ENCODE measurements at places on chromosomes 1 and 21.

DNA sequence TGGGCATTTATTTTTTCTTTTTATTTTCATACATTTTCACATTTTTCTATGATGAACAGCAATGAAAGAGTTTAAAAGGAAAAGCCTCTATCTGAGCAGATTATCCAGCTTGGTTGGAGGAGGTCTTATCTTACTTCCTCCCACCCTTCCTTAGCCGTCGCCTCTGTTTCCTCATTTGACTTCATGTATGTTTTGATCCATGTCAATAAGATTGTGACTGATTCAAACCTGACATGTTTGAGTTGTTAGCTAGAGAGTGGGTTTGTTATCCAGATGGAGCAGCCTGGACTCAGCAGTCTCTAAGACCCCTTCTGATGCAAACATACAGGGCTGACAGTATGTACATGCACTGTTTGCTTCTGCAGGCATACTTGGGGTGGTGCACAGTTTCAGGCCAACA, 31.2 kb downstream of the MACO1 start:
- no peak for DNase-seq

- DNase-seq: no peak
These were observed 188.5 kb downstream of the GRIK3 start for GRCh38 chr1:36845802-36846201.

GRCh38 chr1:24735509-24736375, 9.5 kb upstream of the CLIC4 start:
- DNase-seq: no peak

DNA sequence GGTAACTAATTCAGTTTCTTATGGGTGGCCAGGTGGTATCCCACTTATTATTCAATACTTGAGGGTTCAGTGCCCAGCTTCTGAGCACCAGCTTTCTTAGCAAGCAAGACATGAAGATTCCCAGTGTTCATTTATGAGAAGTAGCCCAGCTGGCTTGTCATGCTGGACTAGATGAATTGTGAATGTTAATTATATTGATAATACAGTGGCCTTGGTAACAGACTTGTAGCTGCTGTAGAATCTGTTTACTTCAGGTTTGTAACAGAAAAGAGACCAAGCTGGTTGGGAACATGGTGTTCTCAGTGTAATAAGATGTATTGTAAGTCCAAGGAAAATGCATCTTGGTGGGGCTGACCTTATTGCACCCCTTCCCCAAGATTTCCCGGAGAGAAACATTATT, 10.1 kb downstream of the AHCYL1 start:
- no peak for DNase-seq

- DNase-seq: no peak
These were observed 1.4 kb downstream of the EIF4G3 start for GRCh38 chr1:21175324-21175669.

- no peak for DNase-seq
These were observed 4.0 kb downstream of the CD247 start for GRCh38 chr1:167514288-167514687.

- no peak for DNase-seq
These were observed 60.4 kb downstream of the LAMC2 start for GRCh38 chr1:183246436-183246835.

DNA sequence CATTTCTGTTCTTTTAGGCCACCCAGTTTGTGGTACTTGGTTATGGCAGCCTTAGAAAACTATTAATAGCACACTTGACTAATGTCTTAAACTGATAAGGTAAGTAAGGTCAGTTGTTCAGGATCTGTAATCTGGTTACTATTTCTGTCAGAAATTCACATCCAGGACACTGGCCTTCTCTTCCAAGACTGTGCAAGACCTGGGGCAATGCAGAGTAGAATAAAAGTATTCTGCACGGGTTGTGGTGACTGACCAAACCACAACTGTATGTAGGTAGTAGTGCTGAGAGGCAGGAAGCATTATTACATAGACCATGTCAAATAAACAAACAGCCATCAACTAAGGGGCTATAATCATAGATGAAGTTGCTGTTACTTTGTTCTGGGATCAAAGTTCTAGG, 46.7 kb downstream of the WARS2 start:
- DNase-seq: no peak

- DNase-seq: no peak
These were observed 58.1 kb upstream of the GCLM start for GRCh38 chr1:93967306-93967705.

DNA sequence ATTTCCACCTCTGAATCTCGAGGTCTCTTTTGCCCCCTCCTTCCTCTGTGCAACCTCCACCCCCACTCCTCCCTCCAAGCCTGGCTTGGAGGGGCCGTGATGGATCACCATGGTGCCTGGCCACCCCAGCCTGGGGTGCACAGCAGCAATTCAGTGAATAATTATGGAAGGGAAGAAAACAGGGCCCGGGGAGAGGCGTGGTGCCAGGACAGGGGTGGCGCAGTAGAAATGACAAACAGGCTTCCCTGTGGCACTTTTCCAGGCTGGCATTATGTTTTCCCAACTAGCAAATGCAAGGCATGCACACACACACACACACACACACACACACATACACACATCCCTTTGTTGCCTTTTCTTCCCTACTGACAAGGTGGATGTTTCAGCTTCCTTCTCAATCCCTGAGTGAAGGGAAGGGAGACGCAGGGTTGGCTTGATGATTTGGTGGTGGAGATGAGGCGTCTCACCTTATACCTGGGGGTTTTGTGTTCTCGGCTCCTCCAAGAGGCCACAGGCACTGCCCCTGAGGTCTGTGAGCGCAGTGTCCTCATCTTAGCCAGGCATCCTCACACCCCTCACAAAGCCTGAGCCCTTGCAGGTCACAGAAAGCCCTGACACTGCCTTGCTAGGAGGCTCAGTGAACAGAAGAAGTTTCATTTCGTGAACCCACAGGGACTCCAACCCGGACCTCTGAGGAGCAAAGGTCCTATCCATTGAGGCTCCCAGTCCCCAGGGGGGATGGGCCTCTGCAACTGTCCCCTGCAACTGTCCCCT, 215.8 kb downstream of the MATN1 start:
- no peak for DNase-seq

GRCh38 chr21:28775071-28775470, 217.6 kb downstream of the LTN1 start:
- no peak for DNase-seq

- DNase-seq: peak; percentile 55
These were observed 36.4 kb downstream of the ZNF697 start for GRCh38 chr1:119611701-119612113.

- no peak for DNase-seq
These were observed 135.5 kb downstream of the TGFB2 start for GRCh38 chr1:218480588-218481099.

- no peak for DNase-seq
These were observed 10.7 kb upstream of the GATAD2B start for GRCh38 chr1:153933430-153933829.

DNA sequence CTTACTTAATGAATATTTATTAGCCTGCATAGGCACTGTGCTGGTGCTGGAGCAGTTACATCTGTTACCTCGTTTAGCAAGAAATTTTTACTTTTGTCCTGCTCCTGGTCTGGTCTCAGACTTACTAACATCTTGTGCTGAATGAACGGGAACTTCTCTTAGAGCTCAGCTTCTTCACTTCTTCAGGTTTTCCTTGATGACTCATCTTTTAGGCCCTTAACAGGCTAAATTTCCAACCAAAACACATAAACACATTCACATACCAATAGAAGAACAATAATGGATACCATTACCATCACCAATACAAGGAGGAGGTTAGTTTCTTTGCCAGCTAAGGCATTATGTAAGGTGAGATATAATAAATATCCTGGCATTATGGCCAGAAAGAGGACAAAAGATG, 68.9 kb downstream of the IFI44 start:
- no peak for DNase-seq
